ENCODE measurements at places on chromosomes 2 and 18.

DNA sequence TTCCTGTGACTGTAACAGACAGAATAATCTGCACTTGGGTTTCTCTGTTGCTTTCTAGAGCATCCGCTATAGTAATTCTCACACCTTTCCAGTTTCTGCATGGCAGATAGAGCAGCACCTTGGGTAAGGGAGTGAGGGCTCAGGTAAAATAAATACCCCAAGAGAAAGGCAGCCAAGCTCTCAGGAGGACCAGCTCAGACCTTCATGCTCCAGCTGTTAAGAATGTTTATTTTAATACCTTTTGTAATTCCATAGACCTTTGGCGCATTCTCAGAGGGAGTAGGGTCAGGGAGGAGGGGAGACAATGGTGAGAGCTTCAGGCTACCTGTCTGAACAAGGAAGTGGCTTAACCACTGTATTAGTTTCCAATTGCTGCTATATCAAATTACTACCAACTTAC is 16.2 kb upstream of the TMEM178A start:
- DNase-seq = no peak

GRCh38 chr2:3641841-3642421 is 16.1 kb upstream of the ALLC start:
- DNase-seq = no peak

- no peak for DNase-seq
Measured at GRCh38 chr2:172113617-172114016, 10.9 kb upstream of the DLX2 start.

DNA sequence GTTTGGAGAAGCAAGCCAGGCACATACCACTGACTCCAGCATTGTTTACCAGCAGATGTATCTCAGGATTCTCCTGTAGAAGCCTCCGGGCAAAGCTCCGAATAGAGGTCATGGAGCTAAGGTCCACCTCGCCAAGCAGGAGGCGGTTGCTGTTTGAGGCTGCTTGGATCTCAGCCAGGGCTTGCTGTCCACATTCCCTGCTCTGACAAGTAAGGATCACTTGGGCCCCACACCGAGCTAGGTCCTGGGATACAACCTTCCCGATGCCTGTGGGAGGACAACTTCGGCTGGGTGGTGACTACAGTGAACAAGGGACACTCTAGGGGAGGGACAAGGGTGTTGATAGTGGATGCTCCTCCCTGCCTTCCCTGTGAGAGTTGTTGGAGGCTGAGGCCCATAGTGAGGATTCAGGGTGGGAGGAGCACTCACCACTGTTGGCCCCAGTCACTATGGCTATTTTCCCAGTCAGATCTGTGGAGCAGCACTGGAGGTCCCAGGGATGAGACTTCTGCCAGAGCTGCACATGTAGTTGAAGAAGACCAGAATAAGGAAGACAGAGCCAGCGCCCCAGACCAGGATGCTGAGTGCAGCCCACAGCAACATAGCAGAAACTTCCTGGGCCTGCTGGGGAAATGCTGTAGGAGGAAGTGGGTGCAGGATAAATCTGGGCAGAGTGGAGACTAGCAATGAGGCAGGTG is 8.3 kb downstream of the C2orf81 start:
- no peak for DNase-seq

DNA sequence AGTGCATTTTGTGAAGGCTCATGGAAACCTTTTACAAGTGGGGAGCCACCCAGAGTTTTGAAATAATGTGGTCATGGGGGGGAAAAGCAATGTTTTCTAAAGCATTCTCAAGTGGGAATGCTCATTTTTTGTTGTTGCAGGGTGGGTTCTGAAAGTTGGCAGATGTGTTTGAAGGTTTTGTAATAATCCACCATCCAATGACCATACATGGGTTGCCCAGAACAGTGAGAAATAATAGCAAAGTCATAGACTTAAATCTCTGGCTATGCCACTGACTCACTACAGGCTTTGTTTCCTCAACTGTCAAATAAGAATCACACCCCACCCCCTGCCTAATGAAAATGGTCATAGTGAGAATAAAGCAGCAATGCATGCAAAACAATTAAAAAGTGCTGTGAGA is 2.9 kb downstream of the DSG3 start:
- no peak for DNase-seq

DNA sequence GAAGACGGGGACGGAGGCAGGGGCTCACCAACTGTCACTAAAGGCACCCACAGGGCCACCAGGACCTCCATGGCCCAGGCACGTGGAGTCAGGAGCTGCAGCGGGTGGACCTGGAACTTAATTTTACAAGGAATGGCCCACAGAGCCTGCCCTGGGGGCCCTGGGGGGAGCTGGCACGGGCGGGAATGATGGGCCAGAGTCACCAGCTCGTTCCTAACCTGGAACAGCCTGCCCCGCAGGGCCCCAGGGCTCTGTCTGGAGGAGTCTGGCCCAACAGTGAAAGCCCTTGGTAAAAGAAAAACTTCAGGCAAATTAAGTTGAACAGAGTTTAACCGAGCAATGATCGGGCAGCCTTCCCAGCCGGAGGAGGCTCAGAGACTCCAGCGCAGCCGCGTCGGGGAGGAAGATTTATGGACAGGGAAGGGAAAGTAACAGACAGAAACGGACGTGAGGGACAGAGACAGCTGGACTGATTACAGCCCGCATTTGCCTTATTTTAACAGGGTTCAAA is 118.4 kb upstream of the TMEM18 start:
- DNase-seq = no peak

Data from bone marrow (tissue), 2 donors.